Suprapubic skin (tissue), 4 donors: ENCODE measurements at places on chromosomes 12 and 14.

- no peak for DNase-seq
Observed at GRCh38 chr14:33602396-33602795, 348.5 kb downstream of the EGLN3 start.

DNA sequence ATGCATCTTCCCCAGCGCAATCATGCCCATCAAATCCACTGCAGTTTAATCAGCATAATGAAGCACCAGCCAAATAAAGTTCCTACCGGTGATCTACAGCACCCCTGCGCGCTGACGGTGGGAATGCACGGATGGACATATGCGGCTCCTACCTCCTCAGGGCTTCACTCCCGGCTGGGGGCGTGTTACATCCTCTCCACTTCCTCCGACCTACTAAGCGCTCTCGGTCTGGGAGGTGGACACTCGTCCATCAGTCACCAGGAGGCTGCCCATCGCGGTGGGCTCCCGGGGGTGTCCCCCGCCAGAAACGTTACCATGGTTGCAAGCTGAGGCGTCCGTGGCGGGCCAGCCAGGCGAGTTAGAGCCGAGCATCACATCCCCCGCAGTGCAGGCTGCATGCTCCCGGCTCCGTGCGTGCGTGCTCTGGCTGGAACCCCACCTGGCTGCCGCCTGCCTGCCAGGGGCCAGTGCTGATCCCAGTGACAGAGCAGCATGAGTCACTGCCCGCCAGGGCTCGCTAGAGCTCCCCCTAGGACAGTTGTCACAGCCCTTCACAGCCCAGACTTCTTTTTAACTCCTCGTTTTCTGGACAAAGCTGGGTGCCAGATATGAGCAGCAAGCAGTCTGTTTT, 73.0 kb downstream of the CIT start:
- DNase-seq = peak; percentile 63

DNA sequence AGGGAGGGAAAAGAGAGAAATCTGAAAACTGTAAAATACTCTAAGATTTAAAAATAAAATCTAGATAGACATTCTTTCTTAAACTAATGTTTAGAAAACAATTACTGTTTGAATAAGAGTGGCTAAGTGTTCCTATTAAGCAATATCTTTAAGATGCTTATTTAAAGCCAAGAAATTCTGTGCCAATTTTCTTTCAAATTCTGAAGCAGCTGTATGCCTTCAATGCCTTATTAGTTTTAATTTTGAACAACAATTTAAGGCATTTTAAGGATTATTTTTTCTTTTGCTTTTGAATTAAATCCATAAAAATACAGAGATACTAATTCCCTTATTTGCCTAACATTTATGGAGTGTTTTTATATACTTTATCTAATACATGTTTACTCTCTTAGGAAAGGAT, 50.3 kb upstream of the KITLG start:
- no peak for DNase-seq

DNA sequence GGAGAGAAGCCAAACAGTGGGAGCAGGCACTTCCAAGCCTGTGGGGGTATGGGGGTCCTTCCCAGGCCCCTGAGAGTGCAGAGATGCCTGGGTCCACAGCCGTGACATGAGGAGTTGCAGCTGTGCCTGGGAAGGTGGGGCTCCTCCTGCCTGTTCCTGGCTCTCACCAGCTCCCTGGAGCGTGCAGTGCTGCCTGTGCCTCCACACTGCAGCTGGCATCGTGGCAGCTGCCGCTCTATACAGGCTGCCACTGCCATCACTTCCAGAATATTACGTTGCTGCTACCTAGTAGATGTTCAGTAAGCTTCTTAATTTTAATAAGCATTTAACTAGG, 223.7 kb downstream of the KCNC2 start:
- DNase-seq = no peak

- no peak for DNase-seq
Observed at GRCh38 chr12:88251798-88252197, 109.7 kb downstream of the TMTC3 start.

GRCh38 chr14:103549361-103550311, 12.8 kb downstream of the BAG5 start:
- DNase-seq = peak; percentile 68

DNA sequence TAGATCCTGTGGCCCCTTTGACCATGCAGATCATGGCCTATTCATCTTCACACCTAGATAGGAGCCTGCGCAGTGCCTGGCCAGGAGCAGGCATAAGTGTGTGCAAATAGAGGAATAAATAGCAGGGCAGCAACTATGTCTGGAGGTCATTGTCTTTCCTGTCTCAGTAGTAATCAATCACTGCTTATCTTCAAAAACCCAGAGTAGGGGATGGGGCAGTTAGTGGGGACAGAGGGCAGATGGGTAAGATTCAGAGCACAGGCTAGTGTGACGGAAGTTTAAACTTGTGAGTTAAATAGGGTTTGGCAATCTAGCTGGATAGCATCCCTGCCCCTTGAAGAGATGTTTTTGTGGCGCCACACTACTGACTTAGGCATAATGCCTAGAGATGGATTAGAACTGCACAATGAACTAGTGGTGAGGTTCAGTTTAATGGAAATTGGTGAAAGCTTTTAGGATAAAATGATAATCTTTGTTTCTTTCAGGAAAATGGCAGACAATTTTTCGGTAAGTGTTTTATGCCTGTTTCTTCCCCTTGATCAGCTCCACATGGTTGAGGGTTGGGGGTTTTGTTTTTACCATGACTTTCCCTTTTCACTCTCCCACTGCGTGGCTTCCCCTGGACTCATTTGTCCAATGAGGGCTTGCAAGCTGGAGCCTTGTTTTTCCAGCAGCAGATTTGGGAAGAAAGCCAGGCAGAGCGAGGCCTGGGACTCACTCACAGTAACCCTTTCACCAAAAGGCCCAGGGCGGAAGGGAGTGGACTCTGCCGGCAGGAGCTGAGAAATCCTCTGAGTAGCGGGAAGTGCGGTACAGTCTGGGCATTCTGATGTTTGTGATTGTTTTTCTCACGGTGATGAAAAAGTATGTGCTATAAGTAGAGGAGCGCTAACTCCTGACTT, 8.1 kb downstream of the LGALS3 start:
- DNase-seq = peak; percentile 86

DNA sequence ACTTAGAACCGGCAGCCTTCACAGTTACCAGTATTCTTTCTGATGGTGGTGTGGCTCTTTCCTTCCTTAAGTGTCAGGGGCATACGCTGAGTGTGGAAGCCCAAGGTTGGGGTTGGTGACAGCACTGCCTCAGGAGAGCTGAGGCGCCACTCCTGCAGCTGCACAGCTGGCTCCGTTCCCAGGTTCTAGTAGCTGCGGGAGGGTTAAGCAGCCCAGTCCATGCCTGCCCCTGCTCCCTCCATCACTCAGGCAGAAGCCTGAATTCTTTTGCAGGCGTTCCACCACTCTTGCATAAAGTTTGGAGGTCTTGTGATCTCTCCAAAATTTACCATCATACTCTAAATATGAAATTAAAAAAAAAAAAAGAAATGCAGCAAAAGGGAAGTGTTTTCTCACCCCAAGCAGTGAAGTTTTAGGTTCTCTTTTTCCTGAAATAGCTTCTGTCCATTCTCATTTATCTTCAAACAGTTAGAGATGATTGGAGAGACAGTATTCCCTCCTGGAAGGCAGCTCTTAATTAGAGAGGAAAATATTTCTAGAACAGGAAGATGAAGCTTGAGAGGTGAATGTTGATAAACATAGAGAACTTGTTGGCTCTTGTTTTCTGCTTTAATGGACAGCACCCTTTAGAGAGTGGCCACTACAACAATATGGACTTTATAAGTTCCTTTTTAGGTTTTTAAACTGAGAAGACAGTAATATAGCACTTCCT, 136.1 kb downstream of the FGD4 start:
- DNase-seq = peak; percentile 75

GRCh38 chr12:42166501-42166900, 21.8 kb upstream of the GXYLT1 start:
- no peak for DNase-seq

DNA sequence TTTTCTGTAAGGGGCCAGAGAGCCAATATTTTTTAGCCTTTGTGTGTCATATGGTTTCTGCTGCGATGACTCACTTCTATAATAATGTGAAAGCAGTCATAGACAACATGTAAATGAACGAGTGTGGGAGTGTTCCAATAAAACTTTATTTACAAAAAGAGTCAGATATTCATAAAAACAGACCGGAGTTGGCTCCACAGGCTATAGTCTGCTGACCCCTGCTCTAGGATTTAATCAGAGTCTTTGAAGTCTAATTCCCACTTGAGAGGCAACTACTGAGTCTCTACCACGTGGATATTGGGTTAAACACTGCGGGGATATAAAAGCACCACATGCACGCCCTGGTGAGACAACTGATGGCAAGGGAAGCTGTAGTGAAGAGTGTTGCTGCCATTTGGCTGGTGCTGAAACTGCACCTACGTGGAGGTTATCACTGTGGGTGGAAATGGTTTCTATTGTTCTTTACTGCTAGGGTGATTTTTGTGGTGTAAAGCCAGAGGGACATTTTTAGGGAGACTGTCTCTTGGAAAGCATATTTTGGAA, 3.6 kb upstream of the NINJ2 start:
- no peak for DNase-seq

DNA sequence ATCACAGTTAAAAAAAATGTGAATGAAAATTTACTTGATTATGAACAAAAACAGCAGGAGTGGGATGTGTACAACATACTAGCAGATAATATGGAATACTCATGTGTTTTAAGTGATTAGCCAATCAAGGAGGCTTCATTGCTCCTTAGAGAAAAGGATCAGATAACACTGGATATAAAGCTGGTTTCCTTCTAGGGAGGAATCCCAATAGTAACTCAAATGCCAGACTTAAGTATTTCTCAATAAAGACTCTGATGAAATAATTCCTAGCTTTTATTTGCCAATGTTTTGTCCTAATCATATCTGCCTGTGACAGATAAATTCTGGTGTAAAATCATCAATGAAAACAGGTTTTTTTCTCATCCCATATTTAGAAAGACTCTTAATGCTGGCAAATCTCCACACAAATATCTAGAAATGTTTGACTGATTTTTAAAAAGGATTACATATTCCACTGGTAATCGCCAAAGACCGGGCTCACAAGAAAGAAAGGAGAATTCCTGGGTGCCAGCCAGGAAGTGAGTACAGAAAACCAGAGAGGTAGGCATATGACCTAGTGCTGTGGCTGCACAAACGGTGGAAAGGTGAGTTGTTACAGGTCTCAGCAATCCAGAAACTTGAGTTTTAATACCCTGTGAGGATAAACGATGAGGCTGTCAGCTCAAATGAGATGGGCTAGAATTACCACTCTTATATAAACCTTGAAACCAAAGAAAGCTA, 108.6 kb upstream of the TTC7B start:
- no peak for DNase-seq

DNA sequence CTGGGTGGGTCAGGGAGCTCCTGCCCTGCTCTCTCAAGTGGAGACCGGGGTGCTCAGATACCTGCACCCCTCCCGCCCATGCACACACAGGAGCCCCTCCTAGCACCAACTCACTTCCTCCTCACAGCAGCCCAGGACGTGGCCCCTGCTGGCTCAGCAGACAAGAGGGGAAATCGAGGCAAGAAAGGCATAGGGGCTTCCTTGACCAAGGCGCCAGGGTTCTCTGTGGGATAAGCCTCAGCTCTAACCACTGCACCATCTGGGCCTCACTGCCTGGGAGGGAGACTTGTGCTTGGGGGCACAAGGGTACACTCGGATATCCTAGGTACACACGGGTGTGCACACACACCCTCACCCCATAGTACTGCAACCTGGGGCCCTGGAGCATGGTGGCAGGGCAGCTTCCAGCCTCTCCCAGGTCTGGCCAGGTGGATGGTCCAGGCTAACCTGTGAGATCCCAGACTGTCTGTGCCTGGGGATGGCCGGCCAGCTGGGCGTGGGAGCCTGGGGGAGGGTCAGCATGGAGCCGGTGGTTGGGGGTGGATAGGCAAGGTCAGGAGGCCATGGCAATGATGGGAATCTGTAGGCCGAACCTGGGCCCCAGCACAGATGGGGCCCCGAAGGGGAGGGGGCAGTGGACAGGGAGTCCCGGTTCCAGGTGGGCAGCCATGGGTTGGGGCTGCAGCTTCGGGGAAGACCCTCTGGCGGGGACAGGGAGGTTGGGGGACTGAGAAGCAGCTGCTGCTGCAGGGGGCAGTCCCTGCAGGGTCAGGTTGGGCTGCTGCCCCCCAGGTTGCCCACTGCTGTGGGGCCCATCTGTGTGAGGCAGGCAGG, 312.4 kb downstream of the TMEM121 start:
- no peak for DNase-seq

DNA sequence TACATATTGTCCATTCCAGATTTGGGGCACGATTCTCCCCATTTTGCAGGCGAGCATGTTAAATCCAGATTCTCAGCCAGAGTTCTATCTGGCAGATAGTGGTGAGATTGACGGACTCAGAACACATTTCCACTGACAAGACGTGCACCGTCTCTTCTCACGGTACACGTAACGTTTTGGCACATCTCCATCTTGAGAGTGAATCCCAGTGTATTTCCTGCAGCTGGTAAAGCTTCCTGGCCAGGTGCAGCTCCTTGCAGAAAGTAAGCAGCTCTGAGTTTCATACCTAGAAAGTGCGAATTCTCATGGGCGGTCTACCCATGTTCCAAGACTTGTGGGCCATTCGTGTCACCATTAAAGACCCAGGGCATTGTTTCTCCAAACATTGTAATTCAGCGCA, 102.6 kb downstream of the TSPAN9 start:
- no peak for DNase-seq

DNA sequence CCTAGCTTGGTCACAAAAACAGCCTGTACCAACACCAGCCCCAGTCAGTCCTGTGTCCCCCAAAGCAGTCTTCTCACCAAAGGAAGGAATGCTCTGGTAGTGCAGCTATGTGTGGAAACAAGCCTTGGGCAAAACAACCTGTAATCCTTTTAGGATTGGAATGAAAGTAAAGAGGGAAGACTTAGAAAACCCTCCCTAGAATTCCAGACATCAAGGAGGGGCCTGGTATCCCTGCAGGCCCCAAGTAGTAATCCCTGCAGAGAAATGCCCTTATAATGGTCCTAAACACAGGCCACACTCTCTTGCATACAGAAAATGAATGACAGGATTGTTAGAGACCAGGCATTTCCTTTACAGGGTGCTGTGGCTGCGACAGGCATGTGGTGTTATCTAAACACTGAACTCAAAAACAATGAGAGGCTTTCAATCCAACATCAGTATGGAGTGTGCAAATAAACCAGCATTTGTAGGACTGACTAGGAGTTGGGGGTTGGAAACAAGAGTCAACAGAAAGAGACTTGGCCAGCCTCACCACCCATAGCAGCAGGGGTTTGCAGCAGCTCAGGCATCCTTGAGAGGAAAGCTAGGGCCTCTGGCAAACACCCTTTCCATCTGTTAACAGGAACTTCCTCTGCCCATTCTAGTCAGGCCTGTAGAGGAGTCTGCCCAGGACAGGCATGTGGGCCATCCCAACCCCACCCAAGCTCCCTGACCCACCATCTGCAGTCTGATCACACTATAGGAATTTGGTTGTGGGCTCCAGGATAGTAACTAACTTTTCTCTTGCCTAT, 59.1 kb downstream of the DCAF5 start:
- no peak for DNase-seq

GRCh38 chr14:100438678-100439592, 115.8 kb downstream of the SLC25A47 start:
- DNase-seq = no peak
